Immature natural killer cell (primary cell): ENCODE measurements at places on chromosomes 2 and 18. TPM values are rescaled to one million over a fixed set of nuclear protein-coding genes. Genes with fewer than 3 reads are reported as not detected.

- no peak for DNase-seq
These were observed 96.1 kb upstream of the MCFD2 start for GRCh38 chr2:47011696-47012095.

Gene APCDD1
- not detected for polyA plus RNA-seq

DNA sequence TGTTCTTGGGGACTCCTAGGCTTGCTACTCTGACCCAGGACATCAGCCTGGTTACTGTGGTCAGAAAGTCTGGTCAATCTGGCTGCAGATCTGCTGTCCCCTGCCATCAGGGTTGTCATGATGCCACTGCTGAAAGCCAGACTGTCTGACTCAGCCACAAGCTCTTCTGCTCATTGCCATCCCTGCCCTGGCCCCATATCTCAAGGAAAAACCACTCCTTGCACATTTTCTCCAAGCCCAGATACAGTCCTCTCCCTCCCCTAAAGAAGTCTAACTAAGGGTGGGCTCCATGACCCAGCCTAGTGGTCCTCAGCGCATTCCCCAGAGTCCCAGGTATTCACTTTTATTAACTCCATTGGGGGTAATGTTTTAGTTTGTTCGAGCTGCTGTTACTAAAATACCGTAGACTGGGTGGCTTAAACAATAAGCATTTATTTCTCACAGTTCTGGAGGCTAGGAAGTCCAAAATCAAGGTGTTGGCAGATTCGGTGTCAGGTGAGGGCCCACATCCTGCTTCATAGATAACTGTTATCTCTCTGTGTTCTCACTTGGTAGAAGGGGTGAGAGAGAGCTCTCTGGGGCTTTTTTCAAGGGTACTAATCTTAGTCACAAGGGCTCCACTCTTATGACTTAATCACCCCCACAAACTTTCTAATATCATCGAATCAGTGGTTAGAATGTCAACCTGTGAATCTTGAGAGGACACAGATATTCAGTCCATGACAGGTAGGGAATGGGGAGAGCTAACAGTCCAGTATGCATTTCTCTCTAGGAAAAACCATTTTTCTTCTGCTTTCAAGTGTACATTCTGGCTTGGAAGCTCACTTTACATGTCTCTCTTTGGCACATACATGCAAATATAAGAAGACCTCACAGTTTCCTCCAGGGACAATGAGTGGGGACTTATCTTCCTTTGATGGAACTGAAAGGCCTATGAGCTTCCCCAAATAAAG, 94.8 kb upstream of the CXCR4 start:
- DNase-seq, result peak; percentile 66

DNA sequence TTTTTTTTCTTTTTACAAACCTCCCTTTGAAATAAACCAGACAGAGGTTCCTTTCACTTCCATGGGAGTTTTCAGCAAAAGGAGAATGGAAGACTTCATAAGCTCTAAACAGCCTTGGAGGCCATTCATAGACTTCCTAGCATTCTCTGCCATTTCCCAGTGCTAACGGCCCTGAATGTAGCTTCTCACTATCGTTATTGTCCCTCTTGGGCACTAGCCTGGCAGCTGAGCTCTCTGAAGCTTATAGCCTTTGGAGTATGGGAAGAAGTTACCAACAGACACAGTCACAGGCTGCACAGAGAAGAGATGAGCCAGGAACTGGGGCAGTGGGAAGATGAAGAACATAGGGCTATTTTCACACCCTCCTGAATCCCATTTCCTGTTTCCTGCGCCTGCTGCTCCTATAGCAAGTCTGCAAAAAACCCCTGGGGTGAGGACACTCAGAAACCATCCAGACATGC, 29.1 kb upstream of the EPC2 start:
- DNase-seq, result no peak

- DNase-seq, result no peak
These were observed 11.7 kb upstream of the SCRN3 start for GRCh38 chr2:174383796-174384195.

DNA sequence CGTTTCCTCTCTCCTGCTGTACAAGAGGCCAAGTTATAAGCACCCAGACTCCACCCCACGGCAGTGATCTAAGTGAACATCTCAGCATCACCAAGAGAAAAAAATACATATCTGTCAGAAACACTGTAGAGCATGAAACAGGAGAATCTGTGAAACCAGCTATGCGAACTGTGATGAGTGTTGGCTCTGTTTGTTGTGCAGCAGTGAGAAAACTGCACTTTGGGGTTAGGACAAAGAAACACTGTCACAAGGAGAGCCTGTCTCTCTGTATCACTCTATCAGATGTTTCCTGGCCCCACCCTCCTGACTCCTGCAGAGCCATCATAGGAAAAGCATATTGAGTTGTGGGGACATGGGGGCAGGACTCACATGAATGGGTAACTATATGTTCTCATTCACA, 87.1 kb downstream of the LAMA3 start:
- DNase-seq, result no peak

DNA sequence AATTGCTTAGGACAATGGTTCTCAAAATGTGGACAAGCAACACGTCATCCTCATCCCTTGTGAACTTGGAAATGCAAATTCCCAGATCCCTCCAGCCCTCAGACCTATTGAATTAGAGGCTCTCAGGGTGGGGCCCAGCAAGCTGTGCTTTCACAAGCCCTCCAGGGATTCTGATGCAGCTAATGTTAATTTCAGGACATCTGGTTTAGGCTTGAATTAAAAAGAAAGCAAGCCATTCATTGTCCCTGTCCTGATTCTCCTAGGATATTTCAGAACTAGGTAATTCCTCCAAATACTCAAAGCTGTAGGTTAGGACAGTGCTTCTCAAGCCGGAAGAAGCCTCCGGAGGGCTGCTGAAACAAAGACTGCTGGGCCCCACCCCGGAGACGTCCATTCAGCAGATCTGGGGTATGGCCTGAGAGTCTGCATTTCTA, 26.0 kb upstream of the GLI2 start:
- no peak for DNase-seq

DNA sequence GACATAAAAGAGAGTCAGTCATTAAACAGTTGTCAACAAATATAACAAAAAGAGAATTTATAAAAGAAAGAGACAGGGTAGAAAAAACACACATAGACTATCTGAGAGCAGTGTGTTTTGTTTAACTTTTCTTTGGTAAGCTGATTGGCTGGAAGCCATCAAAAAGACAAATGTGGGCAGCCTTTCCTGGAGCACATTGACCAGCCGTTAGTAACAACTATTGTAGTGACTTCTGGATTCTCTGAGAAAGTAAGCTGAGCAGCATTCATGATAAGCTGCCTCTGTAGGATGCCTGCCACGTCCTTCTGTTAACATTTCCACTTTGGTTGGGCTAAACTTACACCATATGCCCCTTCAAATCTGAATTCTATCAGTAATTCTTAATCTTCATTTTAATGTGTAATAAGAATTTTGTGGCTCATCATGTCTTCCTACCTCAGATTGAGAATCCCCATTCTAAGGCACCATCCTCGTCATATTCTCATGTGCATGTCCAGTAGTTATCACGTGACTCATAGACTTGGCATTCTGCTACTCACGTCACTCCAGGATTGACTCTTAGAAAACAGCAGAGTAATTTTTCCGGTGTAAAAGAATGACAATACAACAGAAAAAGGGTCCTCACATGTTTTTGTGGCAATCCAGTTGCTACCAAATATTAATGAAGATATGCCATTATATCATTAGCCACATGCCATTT, 43.4 kb upstream of the DNAJC10 start:
- DNase-seq, result no peak

- DNase-seq, result no peak
These were observed 437.0 kb downstream of the THSD7B start for GRCh38 chr2:137202318-137202717.

DNA sequence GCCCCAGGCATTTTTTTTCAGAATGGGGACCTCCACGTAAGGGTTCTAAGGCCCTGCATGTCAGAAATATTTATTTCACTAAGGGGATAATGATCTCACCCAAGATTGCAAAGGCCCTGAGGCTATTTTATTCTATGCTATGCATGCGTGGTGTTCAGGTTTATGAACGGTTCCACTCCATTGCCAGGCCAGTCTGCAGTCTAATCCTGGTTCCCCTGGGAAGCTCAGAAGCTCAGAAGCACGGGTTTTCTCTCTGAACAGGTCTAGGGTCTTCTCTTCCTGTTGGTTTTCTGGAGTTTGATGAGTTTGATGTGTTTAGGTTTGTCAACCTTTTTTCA, 256.4 kb upstream of the PXDN start:
- DNase-seq, result no peak

Gene CERKL
- polyA plus RNA-seq, result 19.6 TPM

DNA sequence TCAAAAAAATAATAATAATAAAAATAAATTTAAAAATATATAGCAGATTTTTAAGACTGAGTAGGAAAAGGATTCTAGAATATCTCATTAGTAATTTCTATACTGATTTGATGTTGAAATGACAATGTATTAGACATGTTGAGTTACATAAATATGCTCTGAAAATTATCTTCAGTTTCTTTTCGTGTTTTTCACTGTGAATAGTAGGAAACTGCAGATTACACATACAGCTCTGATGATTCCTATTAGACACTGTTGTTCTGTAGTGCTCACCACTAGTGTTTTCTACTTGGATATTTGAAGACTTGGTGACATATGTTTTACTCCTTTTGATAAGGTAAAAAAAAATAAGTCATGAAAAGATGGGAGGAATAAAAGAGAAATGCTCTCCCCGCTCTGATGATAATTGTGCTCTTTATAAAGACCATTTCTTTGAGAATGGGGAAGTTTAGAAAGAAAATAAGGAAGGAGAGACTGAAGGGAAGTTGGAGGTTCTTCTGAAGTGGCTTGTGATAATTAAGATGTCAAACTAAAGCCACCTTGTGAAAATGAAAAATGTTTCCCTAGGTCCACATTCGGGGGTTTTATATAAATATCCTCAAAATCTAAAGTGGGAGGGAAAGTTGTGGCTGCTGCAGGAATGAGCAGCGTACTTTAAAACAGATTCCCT, 52.9 kb downstream of the SLC9A2 start:
- DNase-seq, result no peak

DNA sequence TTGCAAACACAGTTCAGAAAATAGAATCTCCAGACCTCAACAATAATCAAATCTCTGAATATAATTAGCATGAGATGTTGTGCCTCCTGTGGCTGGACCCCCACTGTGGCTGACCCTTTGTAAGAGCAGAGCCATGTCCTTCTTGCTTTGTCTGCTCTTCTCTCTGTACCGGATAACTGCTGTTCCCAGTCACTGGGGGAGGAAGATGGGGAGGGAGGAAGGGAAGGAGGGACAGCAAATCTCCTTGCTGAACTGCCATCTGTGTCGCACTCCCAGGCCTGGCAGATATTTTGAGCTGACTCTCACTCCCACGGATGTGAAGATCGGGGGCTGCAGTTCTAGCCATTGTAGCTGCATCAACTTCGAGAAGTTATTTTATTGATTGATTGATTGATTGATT, 319.0 kb upstream of the CXCR4 start:
- no peak for DNase-seq

DNA sequence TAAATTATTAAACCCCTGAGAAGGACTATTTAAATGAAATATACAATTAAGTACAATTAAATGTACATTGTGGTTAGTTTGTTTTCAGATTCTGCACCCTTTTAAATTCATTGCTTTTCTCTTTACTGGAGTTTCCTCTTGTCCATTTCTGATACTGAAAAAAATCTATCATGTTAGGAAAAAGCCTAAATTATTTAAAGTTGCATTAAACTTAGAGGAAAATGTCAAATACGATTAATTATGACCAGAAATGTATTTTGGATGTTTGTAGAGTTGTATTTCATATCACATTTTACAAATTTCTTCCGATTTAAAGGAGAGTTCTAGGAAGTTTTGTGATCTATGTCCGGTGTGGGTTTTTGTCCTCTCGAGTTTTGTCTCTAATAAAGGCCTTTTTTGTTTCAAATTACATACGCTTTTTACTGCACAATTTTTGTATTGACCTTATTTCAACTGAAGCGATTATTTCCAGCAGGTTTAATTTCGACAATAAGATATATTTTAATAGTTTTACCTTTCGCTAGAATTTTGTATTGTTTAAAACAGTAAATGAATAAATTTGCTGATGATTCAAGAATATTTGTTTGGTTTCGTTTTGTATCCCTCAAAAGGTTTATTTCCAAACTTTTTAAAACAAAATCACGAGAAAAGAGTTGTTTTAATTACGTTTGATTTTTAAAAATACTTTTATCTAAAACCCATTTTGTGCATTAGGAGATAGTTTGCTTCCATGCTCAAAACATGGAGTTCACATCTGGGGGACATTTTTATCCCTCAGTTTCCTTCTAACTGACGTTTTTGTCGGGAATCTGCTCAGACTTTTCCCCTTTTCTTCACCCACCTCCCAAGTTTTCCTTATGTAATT, 3.3 kb upstream of the SATB2 start:
- DNase-seq, result no peak

GRCh38 chr18:28793901-28794300, 617.0 kb upstream of the CDH2 start:
- DNase-seq, result no peak

Gene TUBA4B
- polyA plus RNA-seq, result not detected

Gene AGXT
- not detected for polyA plus RNA-seq

Gene EN1
- polyA plus RNA-seq, result not detected

GRCh38 chr2:20450201-20450999, 3.5 kb downstream of the RHOB start:
- DNase-seq, result no peak

- DNase-seq, result no peak
These were observed 89.8 kb downstream of the INO80D start for GRCh38 chr2:205996161-205996560.

Gene ANKRD36
- polyA plus RNA-seq, result 5.2 TPM

DNA sequence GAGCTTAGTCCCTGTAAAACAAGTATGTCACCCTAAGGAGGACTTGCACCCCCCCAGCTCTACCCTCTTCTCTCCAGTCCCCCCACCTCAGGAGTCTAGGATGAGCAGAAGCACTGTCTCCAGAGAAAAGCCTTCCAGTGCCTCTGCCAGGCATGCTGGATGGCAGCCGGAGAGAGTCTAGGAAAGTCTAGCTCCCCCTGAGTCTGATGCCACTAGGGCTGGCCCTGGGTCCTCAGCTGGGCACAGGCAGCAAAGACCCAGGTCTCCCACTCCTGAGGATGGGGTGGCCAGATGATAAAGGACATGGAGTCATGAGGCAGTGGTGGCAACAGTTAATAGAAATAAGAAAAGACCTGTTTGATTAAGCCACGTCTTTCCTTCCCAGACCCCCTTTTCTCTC, 225.6 kb downstream of the CYP26B1 start:
- no peak for DNase-seq

Gene TTN
- polyA plus RNA-seq, result 1.7 TPM

DNA sequence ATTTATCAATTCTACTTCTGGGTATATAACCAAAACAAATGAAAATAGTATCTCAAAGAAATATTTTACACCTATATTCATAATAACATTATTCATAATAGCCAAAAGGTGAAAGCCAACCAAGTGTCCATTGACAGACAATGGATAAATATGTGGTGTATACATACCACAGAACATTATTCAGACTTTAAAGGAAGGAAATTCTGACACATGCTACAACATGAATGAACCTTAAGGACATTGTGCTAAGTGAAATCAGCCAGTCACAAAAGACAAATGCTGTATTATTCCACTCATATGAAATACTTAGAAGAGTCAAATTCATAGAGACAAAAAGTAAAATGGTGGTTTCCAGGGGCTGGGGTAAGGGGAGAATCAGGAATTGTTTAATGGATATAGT, 370.5 kb upstream of the CHAC2 start:
- no peak for DNase-seq
